ENCODE measurements at places on chromosomes 7 and 10. TPM values are rescaled to one million over a fixed set of nuclear protein-coding genes. Genes with fewer than 3 reads are reported as not detected.

The UNC5B gene
- total RNA-seq, result 67.2 TPM

The MACC1 gene
- 38.3 TPM for total RNA-seq

The CCDC146 gene
- 6.8 TPM for total RNA-seq

The DPCD gene
- 11.6 TPM for total RNA-seq

The GPR15LG gene
- 1.2 TPM for total RNA-seq

The BMPR1A gene
- total RNA-seq, result 35.2 TPM

The AUTS2 gene
- total RNA-seq, result 2.7 TPM

Measured in nasal cavity respiratory epithelium epithelial cell of viscerocranial mucosa (primary cell).